Immature natural killer cell (primary cell): ENCODE measurements at places on chromosomes 2 and 18. TPM values are rescaled to one million over a fixed set of nuclear protein-coding genes. Genes with fewer than 3 reads are reported as not detected.

DNA sequence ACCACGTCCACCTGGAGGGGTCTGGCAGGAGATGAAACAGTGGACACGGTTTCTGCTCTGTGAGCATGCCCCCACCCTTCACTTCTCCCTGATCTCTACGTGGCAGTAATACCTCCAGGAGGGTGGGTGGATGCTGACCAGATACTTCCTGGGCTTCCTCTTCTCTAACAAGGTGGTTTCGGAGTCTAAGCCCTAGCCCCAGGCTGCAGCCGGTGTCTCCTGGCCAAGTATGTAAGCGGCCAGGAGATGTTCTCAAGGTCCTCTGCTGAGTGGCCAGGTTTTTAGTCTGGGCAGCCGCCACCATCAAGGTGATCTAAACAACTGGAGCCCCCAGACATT, 101.8 kb upstream of the ASB18 start:
- H3K36me3 ChIP-seq = no peaks in the 10 kb centered on the region
- H3K27ac ChIP-seq = no peak overlapping the region
- peaks cover 23% of the 10 kb centered on the region for H3K27me3 ChIP-seq
- H3K4me3 ChIP-seq = peak overlapping the region; percentile 88

GRCh38 chr2:19251554-19251953, 106.9 kb downstream of the OSR1 start:
- no peak overlapping the region for H3K27ac ChIP-seq
- no peak overlapping the region for H3K4me3 ChIP-seq

DNA sequence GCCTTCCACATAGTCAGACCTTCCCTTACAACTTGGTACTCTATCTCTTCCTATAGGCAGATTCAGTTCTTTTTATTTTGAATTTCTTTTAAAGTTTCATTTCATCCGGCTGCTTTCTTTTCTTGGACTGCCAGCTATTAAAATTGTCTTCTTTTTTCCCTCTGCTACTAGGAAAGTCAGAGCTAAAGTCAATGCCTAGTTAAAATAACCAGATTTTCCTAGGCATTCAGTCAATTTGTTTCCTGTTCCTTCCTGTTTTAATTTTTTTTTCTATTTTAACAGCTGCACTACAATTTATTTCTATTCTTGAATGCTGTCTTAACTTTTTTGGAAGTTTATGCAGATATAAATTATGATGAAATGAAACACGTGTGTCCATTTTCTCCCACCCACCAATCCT, 84.8 kb downstream of the EVA1A start:
- no peaks in the 10 kb centered on the region for H3K4me1 ChIP-seq
- H3K4me3 ChIP-seq = no peak overlapping the region
- no peak for DNase-seq

DNA sequence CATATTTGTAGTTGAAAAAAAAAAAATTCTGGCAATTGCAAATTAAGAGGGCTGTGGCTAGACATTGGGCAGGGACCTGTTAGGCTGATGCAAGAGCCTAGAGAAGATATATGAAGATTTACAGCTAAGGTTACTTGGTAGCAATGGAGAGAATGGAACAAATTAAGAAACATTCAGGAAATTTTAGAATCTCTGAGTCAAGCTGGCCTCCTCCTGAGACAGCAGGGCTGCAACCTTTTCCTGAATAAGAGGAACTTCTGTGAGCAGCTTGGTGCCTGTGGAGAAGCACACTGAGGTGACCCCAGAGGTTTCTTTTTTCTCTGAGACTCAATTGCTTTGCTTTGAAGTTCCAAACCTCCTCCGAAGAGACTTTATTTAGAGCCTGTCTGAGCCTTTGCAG, 118.6 kb upstream of the LRATD1 start:
- no peak overlapping the region for H3K27ac ChIP-seq
- no peaks in the 10 kb centered on the region for H3K4me1 ChIP-seq
- peaks cover 4% of the 10 kb centered on the region for H3K36me3 ChIP-seq
- no peaks in the 10 kb centered on the region for H3K27me3 ChIP-seq
- no peak for DNase-seq

GRCh38 chr18:9594823-9595596, 19.3 kb downstream of the PPP4R1 start:
- peaks cover 1% of the 10 kb centered on the region for H3K27me3 ChIP-seq
- H3K27ac ChIP-seq = peak overlapping the region; percentile 46
- peaks cover 32% of the 10 kb centered on the region for H3K36me3 ChIP-seq
- peaks cover 55% of the 10 kb centered on the region for H3K4me1 ChIP-seq

GRCh38 chr2:150705767-150706166, 218.3 kb upstream of the RND3 start:
- H3K27me3 ChIP-seq = peaks cover 3% of the 10 kb centered on the region
- H3K4me1 ChIP-seq = no peaks in the 10 kb centered on the region
- no peak for DNase-seq
- H3K36me3 ChIP-seq = no peaks in the 10 kb centered on the region
- no peak overlapping the region for H3K27ac ChIP-seq

DNA sequence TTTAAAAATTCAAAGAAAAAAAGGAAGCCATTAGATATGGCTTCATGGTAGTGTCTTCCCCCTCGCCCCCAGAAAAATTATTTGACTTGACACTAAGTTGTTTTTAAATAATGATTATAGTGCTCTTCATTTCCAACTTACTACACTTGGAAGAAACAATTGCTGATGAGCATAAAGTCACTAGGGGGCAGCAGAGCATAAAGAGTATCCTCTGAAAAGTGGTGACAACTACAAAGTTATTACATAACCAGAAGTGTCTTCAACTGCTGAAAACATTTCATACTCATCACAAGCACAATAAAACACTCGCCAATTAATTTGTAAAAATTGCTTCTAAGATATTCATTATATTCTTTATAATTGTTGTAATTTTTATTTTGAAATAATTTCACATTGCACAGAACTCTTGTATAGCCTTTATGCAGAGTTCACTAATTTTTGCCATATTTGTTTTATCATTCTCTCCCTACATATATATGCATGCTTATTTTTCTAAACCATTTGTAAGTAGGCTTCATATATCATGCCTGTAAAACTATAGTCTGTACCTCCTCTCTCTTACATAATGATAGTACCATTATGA, 54.9 kb downstream of the EXOC6B start:
- no peaks in the 10 kb centered on the region for H3K36me3 ChIP-seq
- H3K4me1 ChIP-seq = no peaks in the 10 kb centered on the region
- no peaks in the 10 kb centered on the region for H3K27me3 ChIP-seq
- no peak overlapping the region for H3K4me3 ChIP-seq
- H3K27ac ChIP-seq = no peak overlapping the region

ATF2 gene
- 35.5 TPM for polyA plus RNA-seq

DSG1 gene
- not detected for polyA plus RNA-seq

IGFBP5 gene
- not detected for polyA plus RNA-seq

FBXO15 gene
- polyA plus RNA-seq = not detected

FBLN7 gene
- not detected for polyA plus RNA-seq
